ENCODE measurements at places on chromosomes 2 and 18.

DNA sequence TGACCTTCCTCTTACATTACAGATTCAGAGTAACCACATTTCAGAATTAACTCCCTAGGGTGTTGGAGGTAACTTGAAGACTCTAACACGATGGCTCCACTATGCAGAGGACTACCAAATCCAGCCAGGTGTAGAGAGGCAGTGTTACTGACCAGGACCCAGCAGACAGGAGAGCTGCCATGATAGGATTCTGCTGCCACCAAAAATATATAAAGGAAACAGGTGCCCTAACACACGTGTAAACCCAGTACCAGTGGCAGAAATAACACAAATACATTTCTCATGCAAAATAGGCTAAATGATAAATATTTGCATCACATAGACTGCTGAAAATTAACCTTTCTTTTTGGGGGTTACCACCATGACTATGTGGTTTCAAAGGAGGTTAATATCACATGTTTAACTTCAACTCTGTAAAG is 7.0 kb downstream of the ZBTB14 start:
- no peaks in the 10 kb centered on the region for H3K27me3 ChIP-seq
- no peaks in the 10 kb centered on the region for H3K4me1 ChIP-seq
- no peak for DNase-seq
- H3K36me3 ChIP-seq: peaks cover 29% of the 10 kb centered on the region

DNA sequence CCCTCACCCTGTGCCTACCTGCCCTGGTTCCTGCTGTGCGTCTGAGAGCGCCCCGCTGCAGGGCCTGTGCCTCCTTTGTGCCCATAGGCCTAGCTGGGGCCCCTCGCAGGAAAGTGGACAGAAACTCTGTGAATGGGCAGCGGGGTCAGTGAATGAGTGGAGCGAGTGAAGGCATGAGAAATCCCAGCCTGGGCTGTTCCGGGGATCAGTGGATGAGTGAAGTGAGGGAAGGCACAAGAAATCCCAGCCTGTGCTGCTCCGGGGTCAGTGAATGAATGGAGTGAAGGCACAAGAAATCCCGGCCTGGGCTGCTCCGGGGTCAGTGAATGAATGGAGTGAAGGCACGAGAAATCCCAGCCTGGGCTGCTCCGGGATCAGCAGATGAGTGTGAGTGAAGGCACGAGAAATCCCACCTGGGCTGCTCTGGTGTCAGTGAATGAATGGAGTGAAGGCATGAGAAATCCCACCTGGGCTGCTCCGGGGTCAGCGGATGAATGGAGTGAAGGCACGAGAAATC is 2.0 kb downstream of the COLEC11 start:
- H3K27me3 ChIP-seq: no peaks in the 10 kb centered on the region
- H3K4me3 ChIP-seq: no peak overlapping the region
- DNase-seq: no peak
- peaks cover 24% of the 10 kb centered on the region for H3K4me1 ChIP-seq
- H3K27ac ChIP-seq: no peak overlapping the region
- no peaks in the 10 kb centered on the region for H3K36me3 ChIP-seq

GRCh38 chr2:64750001-64750816 is 96.5 kb upstream of the SERTAD2 start:
- H3K36me3 ChIP-seq: no peaks in the 10 kb centered on the region
- H3K27me3 ChIP-seq: no peaks in the 10 kb centered on the region
- H3K4me1 ChIP-seq: peaks cover 11% of the 10 kb centered on the region
- peak overlapping the region; percentile 73 for H3K27ac ChIP-seq
- peak; percentile 35 for DNase-seq
- H3K4me3 ChIP-seq: peak overlapping the region; percentile 79

DNA sequence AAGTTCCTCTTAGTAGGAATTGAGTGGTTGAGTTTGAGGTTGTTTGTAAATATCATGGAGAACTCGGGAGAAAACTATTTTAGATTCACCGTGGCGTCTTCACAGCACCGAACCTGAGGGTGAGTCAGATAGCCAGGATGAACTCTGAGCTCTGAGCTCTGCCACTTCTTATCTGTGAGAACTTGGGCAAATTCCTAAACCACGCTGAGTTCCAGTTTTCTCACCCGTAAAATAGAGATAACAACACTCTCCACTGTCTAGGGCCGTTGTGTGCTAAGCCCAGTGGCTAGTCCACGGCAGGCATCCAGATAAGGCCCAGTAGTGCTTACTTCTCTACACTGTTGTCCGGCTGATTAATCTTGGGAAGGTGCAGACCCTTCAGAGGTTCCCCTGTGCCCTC is 7.0 kb downstream of the KIF5C start:
- H3K27ac ChIP-seq: no peak overlapping the region
- no peak for DNase-seq
- H3K27me3 ChIP-seq: peaks cover 14% of the 10 kb centered on the region
- H3K36me3 ChIP-seq: no peaks in the 10 kb centered on the region

DNA sequence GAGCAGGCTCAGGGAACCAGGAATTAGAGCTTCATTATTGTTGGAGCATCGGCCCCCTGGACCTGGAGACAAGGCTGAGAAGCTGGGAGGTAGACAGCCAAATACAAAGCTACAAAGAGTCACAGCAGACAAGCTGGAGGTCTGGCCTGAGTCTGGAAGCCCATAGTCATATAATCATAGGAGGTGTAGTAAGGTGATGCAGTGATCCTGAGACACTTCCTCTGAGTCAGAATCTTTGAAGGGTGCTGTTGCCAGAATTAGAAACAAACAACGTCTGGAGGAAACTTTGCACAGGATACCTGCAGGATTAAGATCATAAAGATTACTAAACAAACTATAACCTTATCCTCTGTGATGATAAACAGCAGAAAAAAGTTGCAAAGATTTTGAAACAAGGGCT is 213.8 kb downstream of the DSC3 start:
- DNase-seq: no peak
- no peaks in the 10 kb centered on the region for H3K36me3 ChIP-seq
- no peaks in the 10 kb centered on the region for H3K4me1 ChIP-seq
- H3K27me3 ChIP-seq: no peaks in the 10 kb centered on the region

- no peaks in the 10 kb centered on the region for H3K27me3 ChIP-seq
- no peak for DNase-seq
- no peaks in the 10 kb centered on the region for H3K36me3 ChIP-seq
- H3K27ac ChIP-seq: no peak overlapping the region
Observed at GRCh38 chr2:202014318-202014717, 19.3 kb upstream of the FZD7 start.

DNA sequence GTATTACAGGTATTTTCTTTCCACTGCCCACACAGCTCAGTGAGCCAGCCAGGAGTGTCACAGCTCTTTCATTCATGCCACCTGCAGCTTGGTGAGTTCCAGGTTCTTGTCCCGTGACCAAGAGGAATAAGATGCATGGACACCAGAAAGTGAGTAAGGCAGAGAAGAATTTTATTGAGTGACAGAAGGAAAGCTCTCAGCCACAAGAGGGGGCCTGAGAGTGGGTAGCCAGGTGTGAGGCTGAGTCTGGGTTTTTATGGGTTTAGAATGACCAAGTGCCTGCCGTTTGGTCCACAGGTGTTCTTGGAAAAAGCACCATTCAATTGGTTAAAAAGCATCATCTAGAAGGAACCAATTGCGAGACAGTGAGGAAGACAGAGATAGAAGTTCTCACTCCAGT is 1097.1 kb upstream of the SLC39A10 start:
- H3K36me3 ChIP-seq: no peaks in the 10 kb centered on the region
- no peak for DNase-seq
- no peaks in the 10 kb centered on the region for H3K4me1 ChIP-seq
- no peaks in the 10 kb centered on the region for H3K27me3 ChIP-seq

DNA sequence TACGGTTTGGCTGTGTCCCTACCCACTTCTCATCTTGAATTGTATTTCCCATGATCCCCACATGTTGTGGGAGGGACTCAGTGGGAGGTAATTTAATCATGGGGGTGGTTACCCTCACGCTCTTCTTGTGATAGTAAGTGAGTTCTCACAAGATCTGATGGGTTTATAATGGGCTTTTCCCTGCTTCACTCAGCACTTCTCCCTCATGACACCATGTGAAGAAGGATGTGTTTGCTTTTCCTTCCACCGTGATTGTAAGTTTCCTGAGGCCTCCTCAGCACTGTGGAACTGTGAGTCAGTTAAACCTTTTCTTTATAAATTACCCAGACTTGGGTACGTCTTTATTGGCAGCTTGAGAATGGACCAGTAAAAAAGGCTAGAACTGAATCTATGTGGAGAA is 750.0 kb upstream of the ID2 start:
- H3K4me3 ChIP-seq: no peak overlapping the region
- no peaks in the 10 kb centered on the region for H3K36me3 ChIP-seq
- H3K27ac ChIP-seq: no peak overlapping the region

DNA sequence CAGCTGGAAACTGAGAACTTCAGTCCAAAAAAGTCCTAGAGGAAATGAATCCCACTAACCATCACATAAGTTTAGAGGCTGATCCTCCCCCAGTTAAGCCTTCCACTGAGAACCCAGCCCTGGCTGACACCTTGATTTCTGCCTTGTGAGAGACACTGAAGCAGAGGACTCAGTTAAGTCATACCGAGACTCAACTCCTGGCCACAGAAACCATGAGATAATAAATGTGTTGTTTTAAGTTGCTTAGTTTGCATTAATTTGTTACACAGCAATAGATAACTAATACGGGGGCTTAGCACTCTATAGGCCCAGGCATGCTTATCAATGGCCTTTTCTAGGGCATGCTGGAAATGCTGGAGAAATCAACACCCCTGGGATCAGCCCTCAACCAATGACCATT is 3.4 kb upstream of the ADD2 start:
- no peak for DNase-seq
- peaks cover 7% of the 10 kb centered on the region for H3K4me1 ChIP-seq
- H3K4me3 ChIP-seq: no peak overlapping the region
- H3K27ac ChIP-seq: no peak overlapping the region

- no peak overlapping the region for H3K27ac ChIP-seq
- no peak overlapping the region for H3K4me3 ChIP-seq
Observed at GRCh38 chr2:60980071-60980815, 37.3 kb upstream of the PEX13 start.

GRCh38 chr2:131673400-131674173 is 145.9 kb downstream of the CCDC74A start:
- H3K27me3 ChIP-seq: peaks cover 6% of the 10 kb centered on the region
- H3K36me3 ChIP-seq: no peaks in the 10 kb centered on the region
- no peak overlapping the region for H3K4me3 ChIP-seq
- DNase-seq: peak; percentile 78

- peaks cover 8% of the 10 kb centered on the region for H3K4me1 ChIP-seq
- H3K27ac ChIP-seq: no peak overlapping the region
- no peak overlapping the region for H3K4me3 ChIP-seq
- H3K27me3 ChIP-seq: no peaks in the 10 kb centered on the region
- H3K36me3 ChIP-seq: peaks cover 4% of the 10 kb centered on the region
Observed at GRCh38 chr2:20023688-20024087, 11.2 kb upstream of the MATN3 start.

DNA sequence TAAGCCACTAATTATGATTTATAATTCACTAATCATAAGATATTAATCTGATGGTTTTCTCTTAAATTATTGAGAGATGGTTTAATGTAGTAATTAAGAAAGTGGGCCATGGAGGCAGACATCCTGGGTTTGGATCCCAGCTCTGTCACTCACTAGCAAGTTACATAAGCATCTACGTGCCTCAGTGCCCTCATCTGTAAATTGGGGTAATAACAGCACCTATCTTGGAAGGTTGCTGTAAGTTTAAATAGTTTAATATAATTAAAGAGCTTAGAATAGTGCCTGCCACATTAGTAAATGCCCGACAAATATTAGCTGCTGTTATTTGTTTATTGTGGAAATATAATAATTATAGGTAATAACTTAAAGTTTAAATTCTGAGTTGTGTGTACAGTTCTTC is 30.9 kb downstream of the BABAM2 start:
- DNase-seq: no peak
- H3K4me3 ChIP-seq: no peak overlapping the region
- no peak overlapping the region for H3K27ac ChIP-seq
- H3K27me3 ChIP-seq: no peaks in the 10 kb centered on the region
- no peaks in the 10 kb centered on the region for H3K4me1 ChIP-seq
- no peaks in the 10 kb centered on the region for H3K36me3 ChIP-seq

DNA sequence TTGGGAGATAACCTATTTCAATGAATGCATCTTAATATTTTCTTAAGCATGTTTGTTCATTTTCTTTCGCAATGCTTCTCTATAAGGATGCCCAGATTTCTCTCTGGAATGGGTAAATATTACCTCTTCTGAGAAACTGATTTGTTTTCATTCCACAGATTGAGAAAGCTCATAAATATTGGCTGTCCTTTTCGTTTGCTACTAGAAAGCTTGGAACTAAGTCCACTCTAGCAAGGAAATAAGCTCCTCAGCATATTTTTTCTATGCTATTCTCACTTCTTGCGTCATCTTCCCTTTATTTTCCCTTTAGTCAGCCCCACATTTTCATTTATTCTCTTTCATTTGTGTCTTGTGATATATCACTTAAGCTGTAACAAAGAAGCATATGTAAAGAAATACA is 76.3 kb downstream of the ANTXR1 start:
- no peaks in the 10 kb centered on the region for H3K4me1 ChIP-seq
- DNase-seq: no peak
- H3K4me3 ChIP-seq: no peak overlapping the region
- peaks cover 7% of the 10 kb centered on the region for H3K27me3 ChIP-seq
- H3K36me3 ChIP-seq: no peaks in the 10 kb centered on the region
- H3K27ac ChIP-seq: no peak overlapping the region

GRCh38 chr2:197867033-197867432 is 62.6 kb downstream of the PLCL1 start:
- H3K36me3 ChIP-seq: no peaks in the 10 kb centered on the region
- H3K27me3 ChIP-seq: no peaks in the 10 kb centered on the region
- H3K27ac ChIP-seq: no peak overlapping the region
- no peak overlapping the region for H3K4me3 ChIP-seq

DNA sequence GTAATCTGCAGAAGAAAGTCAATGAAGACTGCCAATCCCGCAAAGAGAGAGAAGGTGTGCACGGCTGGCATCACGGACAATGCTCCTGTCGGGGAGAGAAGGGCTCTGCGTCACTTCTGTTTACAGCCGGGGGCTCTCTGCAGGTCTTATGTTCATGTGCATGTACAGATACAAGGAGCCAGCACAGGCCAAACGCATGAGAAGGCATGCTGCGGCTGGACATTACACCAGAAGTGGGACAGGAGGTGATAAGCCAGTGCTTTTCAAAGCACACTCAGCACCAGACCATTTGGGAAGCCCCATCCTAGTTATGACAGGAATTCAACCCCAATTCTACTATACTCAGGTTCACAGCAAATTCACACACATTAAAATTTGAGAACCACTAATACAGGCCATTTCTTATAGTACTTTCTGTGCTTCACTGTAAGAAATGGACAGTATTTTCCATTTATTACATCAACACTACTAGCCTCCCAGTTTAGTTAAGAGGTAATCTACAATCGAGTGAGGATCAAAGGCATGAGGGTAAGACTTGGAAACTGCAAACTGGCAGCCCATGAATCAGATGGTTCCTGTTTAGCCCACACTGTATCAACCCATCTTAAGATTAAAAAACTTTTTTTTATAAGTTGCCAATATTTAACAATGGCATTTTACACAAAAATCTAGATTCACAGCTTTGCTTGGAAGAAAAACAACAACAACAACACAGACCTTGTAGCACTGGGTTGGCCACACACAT is 38.2 kb downstream of the RMC1 start:
- peaks cover 89% of the 10 kb centered on the region for H3K36me3 ChIP-seq
- H3K27ac ChIP-seq: no peak overlapping the region
- peak; percentile 23 for DNase-seq
- no peaks in the 10 kb centered on the region for H3K27me3 ChIP-seq
- H3K4me1 ChIP-seq: peaks cover 21% of the 10 kb centered on the region

GRCh38 chr18:11666176-11666575 is 22.9 kb upstream of the GNAL start:
- no peaks in the 10 kb centered on the region for H3K4me1 ChIP-seq
- no peak overlapping the region for H3K4me3 ChIP-seq
- peaks cover 33% of the 10 kb centered on the region for H3K27me3 ChIP-seq
- H3K27ac ChIP-seq: no peak overlapping the region
- DNase-seq: no peak
